Right cardiac atrium (tissue), 5 donors: ENCODE measurements at places on chromosomes 3 and 15. TPM values are rescaled to one million over a fixed set of nuclear protein-coding genes. Genes with fewer than 3 reads are reported as not detected.

Gene NDUFB5
- total RNA-seq, result 281 TPM

Gene TMC3
- not detected for total RNA-seq

Gene EPM2AIP1
- total RNA-seq, result 21.8 TPM

Gene MYZAP
- total RNA-seq, result 557 TPM

Gene CHST13
- total RNA-seq, result 0.19 TPM

Gene HDAC11
- total RNA-seq, result 35.2 TPM

Gene TRIM69
- total RNA-seq, result 81.4 TPM

Gene BFSP2
- total RNA-seq, result not detected

Gene SLC51B
- not detected for total RNA-seq

Gene SHQ1
- total RNA-seq, result 23.2 TPM

Gene INSYN1
- total RNA-seq, result 88.8 TPM

Gene CD200R1
- total RNA-seq, result 0.95 TPM

Gene KLF15
- total RNA-seq, result 24.0 TPM

Gene AZI2
- total RNA-seq, result 42.5 TPM

Gene SLC28A1
- 0.42 TPM for total RNA-seq

Gene ADCY5
- 205 TPM for total RNA-seq

Gene ITIH3
- 0.51 TPM for total RNA-seq

Gene CHRFAM7A
- total RNA-seq, result 1.2 TPM

Gene CHDH
- total RNA-seq, result 8.2 TPM

Gene IFT57
- total RNA-seq, result 33.8 TPM

Gene ARMC8
- 36.5 TPM for total RNA-seq

Gene TRIM42
- total RNA-seq, result not detected

Gene CHRM5
- total RNA-seq, result not detected

Gene C3orf70
- 2.5 TPM for total RNA-seq

Gene ANKUB1
- not detected for total RNA-seq

Gene TRIM59
- 0.28 TPM for total RNA-seq

Gene DNAH12
- 0.06 TPM for total RNA-seq

Gene NOX5
- not detected for total RNA-seq

Gene CA12
- 0.86 TPM for total RNA-seq
